Fibroblast of villous mesenchyme (primary cell): ENCODE measurements at places on chromosomes 16 and 17. TPM values are rescaled to one million over a fixed set of nuclear protein-coding genes. Genes with fewer than 3 reads are reported as not detected.

DNA sequence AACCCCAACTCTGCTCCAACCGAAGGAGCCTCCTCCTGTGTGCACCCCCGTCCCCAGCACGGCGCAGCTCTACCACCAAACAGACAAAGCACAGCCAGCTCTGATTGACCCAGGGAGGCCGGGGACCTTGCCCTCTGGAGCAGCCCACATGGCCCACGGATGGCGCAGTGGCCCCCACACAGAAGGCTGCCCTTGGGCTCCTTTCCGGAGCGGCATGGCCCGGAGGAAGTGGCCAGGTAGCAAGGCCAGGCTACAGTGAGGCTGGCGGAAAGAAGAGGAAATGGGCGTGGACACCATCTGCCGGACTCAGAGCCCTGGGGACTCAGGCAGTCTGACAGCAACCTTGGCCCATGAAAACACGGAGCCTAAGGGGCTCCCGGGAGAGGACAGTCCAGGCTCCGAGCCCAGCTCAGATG, 19.9 kb upstream of the ZC3H18 start:
- no peak for DNase-seq

GRCh38 chr17:68302666-68303065, 11.4 kb downstream of the ARSG start:
- DNase-seq = no peak

- peak; percentile 66 for DNase-seq
Measured at GRCh38 chr17:27379888-27380533, 76.2 kb upstream of the KSR1 start.

DPEP3 gene
- not detected in 2 replicates for total RNA-seq

DNA sequence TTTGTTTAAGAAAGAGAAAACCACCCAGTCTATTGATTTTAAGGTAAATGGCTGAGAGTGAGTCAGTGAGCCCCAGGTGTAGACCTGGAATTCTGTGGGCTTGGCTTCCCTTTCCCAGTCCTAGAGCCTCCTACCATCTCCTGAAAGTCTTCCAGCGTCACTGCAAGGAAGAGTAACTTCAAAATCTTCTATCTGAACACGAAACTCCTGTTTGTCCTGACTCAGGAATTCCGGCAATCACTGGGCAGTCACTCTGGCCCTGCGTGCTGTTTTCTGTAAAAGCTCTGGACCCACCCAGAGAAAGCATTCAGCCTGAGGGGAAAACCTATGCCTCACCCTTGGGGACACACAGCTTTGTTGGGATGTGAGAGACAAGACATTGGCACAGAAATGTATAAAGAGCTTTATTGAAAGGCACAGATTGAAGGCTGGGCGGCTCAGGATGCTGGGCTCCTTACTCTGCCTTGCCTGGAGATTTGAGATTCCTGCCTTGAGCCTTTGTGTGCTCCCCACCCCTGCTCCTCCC, 15.9 kb downstream of the MINK1 start:
- no peak for DNase-seq

DNA sequence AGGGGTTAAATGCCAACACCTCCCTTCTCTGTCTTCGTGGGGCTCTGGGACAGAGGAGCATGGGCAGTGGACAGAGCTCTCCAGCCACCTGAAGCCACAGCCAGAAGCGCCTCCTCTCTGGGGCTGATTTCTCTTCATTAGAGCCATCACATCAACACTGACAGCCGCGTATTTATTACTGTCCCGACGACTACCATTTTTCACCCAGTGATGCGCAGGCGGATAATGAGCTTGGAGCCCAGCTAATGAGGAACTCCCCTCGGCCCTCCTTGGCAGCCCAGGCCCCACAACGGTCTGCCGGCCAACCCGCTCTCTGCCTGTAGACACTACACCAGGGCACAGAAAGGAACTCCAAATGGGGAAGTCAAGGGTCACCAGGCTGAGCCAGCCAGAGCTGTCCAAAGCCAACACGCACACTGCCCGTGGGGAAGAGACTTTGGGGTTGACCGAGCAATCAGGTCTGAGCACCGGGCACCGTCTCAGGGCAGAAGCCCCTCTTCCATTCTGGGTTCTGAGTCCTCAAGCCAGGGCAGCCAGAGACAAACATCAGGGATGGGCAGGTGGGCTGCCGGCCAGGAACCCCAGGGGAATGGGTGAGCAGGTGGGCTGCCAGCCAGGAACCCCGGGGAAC, 13.2 kb downstream of the SDK2 start:
- no peak for DNase-seq

GRCh38 chr17:64094412-64094811, 35.5 kb downstream of the ERN1 start:
- DNase-seq = no peak

DNA sequence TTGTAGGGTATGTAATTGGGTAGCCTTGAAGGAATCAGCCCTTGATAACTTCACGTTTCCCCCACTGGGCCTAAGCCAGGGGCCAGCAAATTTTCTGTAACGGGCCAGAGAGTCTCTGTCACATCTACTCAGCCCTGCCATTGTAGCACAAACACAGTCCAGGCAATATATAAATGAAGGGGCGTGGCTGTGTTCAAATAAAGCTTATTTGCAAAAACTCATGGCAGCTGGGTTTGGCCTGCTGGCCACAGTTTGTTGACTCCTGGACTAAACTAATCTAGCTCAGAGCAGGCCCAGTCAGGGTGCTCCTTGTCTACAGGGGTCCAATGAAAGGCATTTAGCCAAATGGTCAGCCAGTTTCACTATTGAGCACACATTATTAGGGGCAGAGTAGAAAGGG, 141.6 kb downstream of the CCDC182 start:
- no peak for DNase-seq

DNA sequence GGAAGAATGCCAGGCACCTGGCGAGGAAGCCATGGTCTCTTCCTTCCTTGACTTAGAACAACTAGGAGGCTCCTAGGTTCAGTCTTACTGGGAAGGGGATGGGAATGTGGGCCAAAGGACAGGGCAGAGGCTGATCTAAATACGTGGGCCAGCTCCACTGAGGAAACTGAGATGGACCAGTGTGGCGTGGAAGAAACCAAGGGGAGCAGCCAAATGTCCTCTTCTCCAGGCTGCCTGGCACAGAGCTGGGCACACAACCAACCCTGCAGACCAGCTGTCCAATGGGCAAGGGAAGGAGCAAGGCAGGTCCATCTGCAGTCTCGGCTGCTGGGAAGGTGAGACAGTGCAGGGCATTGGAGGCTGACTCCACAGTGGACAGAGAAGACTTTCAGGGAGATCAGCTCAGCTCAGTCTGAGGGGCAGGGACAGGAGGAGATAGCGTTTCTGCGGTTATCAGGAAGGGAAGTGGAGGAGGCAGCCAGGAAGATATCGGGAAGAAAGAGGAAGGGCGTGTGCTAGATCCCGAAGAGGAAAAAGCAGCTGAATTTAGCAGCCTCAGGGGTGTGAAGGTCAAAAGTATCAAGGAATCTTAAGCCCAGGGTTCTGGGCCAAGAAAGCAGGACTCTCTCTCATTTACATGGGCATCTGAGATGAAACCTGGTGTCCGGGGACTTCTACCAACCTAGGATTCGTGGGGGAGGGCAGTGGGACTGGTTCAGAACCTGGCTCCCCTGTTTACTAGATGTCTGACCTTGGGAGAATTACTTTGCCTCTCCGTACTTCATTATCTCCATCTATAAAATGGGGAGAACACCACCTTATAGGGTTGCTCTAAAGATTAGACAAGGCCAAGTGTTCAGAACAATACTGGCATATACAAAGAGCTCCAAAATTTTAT, 1.8 kb downstream of the KIFC3 start:
- DNase-seq = peak; percentile 51

CA7 gene
- total RNA-seq = not detected in 2 replicates

GRCh38 chr16:87389245-87389644, 2.9 kb upstream of the MAP1LC3B start:
- DNase-seq = no peak

SYCE1L gene
- 0.32 TPM in 1 of 2 replicates, not detected in the other for total RNA-seq

DNA sequence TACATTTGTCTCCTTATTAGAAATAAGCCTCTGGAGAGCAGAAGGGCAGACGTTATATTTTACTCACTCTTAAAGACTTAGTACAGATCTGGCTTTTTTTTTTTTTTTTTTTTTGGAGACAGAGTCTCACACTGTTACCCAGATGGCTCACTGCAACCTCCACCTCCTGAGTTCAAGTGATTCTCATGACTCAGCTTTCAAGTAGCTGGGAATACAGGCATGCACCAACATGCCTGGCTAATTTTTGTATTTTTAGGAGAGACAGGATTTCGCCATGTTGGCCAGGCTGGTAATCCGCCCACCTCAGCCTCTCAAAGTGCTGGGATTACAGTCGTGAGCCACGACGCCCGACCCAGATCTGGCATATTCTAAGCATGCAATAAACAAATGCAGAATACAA, 36.4 kb upstream of the TMEM97 start:
- DNase-seq = peak; percentile 88

FLYWCH2 gene
- 47.1 and 62.5 TPM in 2 replicates for total RNA-seq

GRCh38 chr16:31485571-31485970, 2.6 kb downstream of the SLC5A2 start:
- DNase-seq = no peak

FSCN2 gene
- total RNA-seq = 1.7 and 3.5 TPM in 2 replicates

ACSM2B gene
- total RNA-seq = not detected in 2 replicates

DNA sequence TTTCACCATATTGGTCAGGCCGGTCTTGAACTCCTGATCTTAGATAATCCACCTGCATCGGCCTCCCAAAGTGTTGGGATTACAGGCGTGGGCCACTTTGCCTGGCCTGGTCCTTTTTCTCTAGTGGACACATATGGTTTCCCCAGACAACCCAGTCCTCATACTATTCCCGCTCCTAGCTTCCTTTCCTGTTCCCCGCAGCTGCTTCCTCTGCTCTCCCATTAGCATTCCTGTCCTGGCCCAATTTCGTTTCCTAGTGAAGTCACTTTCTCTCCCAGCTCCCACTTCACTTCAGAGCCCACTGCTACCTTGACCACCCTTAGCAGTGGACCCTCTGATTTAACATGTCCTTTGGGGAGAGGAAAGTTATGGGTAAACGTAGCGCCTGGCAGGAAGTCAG, 11.3 kb downstream of the KATNIP start:
- no peak for DNase-seq

GRCh38 chr16:61128545-61129323, 907.5 kb downstream of the CDH8 start:
- DNase-seq = no peak

PYDC1 gene
- not detected in 2 replicates for total RNA-seq

- no peak for DNase-seq
Measured at GRCh38 chr16:19239511-19240155, 45.9 kb upstream of the CLEC19A start.

- DNase-seq = peak; percentile 70
Measured at GRCh38 chr17:48335858-48336500, 94.0 kb downstream of the SKAP1 start.

- peak; percentile 89 for DNase-seq
Measured at GRCh38 chr17:78974635-78975591, 4.8 kb downstream of the LGALS3BP start.

DNA sequence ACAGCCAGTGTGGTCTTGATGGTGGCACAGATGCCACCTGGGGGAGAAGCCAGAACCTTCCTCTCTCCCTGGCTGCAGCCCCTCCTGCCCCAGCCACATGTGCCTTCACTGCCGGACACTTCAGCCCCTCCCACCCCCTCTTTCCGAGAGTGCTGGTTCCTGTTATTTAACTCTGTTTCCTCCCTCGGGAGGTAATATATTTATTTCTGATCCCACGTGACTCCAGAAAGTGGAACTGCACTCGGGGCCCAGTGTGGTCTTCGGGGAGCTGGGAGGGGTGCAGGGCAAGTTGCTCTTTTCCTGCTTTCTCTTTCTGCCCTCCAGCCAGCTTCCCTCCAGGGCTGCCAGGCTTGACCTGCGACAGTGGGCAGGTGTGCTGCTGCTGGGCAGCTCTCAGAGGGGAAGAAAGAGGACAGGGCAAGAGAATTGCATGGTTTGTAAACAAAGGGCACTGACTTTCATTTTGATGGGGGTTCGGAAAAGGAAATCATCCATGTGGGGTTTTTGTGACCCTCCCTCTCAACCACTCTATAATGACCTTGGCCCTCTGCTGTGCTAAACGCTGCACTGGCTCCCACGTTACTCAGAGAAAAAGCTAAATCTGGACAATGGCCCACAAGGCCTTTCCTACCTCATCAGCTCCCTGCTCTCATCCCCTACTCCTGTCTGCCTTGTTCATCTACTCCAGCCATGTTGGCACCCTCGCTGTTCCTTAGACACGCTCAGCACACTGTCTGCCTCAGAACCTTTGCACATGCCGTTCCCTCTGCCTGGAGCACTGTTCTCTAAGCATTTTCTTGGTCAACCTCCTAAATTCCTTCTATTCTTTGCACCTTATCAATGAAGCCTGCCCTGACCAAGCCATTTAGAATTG, 8.2 kb upstream of the CIITA start:
- no peak for DNase-seq

DNA sequence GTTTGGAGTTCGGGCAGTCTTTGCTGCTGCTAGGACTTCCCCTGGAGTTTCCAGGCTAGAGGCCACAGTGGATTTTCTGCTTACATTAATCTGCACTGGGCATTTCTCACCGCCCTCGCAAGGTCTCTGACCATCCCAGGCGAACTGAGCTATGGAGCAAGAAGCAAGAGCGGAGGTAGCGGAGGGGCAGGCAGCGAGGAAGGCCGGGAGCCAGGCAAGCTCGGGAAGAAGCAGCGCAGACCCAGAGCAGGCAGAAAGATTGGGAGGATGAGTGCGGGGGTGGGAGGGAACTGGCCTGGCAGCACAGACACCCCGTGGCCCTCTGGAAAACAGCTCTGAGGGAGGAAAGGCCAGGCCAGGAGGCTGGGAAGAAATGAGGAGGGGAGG, 3.8 kb downstream of the COTL1 start:
- DNase-seq = peak; percentile 55

CHST4 gene
- total RNA-seq = not detected in 2 replicates

RNF222 gene
- total RNA-seq = not detected in 2 replicates
